ENCODE measurements at places on chromosomes 1 and 21.

- DNase-seq: no peak
Measured at GRCh38 chr1:38179483-38179882, 132.9 kb upstream of the POU3F1 start.

DNA sequence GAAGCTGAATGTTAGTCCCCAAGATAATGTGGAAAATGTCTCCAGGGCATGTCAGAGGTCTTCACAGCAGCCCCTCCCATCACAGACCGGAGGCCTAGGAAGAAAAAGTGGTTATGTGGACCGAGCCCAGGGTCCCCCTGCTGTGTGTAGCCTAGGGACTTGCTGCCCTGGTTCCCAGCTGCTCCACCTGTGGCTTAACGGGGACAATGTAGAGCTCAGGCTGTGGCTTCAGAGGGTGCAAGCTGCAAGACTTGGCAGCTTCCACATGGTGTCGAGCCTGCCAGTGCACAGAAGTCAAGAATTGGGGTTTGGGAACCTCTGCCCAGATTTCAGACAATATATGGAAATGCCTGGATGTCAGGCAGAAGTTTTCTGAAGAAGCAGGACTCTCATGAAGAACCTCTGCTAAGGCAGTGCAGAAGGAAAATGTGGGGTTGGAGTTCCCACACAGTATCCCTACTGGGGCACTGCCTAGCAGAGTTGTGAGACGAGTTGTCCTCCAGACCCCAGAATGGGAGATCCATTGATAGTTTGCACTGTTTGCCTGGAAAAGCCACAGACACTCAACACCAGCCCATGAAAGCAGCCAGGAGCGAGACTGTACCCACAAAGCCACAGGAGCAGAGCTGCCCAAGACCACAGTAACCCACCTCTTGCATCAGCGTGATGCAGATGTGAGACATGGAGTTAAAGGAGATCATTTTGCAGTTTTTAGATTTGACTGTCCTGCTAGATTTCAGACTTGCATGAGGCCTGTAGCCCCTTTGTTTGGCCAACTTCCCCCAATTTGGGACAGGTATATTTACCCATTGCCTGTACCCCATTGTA, 204.9 kb downstream of the MRPL39 start:
- no peak for DNase-seq

- DNase-seq: no peak
Measured at GRCh38 chr1:76833151-76833550, 34.1 kb upstream of the ST6GALNAC5 start.

DNA sequence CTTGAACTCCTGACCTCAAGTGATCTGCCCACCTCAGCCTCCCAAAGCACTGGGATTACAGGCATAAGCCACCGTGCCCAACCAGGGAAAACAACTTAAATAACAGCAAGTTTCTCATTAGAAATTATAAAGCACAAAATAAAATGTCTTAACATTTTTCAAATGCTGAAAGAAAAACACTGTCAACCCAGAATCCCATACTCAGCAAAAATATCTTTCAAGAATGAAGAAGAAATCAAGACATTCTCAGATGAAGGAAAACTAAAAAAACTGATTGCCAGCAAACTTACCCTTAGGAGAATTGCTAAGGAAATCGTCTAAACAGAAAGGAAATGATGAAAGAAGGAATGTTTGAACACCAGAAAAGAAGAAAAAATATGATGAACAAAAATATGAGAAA, 191.1 kb upstream of the NR5A2 start:
- DNase-seq: no peak

DNA sequence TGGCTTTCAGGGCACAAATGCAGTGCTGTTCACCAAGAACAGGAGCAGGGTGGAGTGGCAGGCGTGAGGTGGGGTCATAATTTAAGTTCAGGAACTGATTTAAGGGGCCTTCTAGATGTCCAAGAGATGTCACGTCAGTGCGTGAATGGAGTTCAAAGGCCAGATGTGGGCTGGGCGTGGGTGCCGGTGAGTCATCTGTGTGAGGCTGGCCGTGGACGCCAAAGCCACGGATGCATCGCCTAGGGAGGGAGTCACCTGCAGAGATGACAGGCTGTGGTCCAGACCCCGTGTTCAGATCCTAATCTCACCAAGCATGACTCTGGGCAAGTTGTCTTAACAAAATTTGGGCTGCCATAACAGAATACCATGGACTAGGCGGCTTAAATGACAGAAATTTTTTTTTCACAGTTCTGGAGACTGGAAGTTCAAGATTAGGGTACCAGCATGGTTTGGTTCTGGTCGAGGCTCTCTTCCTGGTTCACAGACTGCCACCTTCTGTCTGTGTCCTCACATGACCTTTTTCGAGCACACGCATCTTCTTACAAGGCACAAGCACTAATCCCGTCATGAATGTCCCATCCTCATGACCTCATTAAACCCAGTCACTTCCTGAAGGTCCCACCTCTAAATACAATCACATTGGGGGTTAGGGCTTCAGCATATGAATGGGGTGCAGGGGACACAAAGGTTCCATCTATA, 109.6 kb downstream of the PRDM2 start:
- no peak for DNase-seq

- DNase-seq: no peak
Measured at GRCh38 chr1:22282364-22282995, 139.6 kb upstream of the WNT4 start.

All from naive thymus-derived CD8-positive, alpha-beta T cell (primary cell).